ENCODE measurements at places on chromosomes 6 and 20.

DNA sequence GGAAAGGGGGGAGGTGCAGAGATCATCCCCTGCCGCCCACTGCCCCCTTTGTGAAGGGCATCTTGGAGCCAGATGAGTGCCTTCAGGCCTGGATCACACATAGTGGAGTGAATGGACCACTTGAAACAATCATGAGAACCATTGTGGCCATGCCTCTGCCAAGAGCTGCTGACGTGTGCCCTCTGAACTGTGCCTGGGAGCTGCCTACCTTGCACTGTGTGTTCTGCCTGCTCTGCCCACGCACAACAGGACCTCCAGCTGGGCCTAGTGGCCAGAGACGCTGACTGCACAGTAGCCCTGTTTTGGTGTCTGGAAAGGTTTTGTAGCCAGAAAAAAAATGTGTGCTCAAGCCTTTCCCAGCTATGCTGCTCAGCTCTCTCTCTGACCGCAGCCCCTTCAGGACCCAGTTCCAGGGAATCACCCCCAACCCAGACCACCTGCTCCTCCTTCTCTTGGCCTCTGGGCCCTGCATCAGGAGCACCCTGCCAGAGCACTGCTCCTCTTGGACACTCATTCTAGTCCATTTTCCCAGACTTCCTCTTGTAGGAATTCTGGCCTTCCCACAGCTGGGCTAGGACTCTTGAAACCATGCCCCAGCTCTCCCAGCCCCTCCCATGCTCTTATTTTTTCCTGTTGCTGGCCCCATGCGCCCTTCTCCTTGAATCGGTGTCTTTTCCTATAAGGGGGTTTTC lies 1.6 kb upstream of the ADIG start:
- no peak for DNase-seq

DNA sequence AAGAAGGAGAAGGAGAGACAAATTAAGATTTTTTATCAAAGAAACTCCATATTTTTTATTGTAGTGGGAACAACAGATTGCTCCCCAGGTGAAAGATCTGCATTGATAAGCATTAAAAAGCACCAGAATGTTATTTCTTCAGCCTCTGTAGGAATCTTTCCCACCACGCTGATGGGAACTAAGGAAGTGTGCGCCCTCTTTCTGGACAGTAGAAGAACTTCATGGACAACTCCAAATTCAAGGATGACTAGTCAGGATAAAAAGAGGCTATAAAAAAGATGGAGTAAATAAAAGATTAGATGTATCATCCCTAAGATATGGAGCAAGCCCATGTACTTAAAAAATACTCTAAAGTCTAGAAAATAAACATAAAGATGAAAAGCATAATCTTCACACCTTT lies 45.8 kb upstream of the PAK5 start:
- DNase-seq = no peak

DNA sequence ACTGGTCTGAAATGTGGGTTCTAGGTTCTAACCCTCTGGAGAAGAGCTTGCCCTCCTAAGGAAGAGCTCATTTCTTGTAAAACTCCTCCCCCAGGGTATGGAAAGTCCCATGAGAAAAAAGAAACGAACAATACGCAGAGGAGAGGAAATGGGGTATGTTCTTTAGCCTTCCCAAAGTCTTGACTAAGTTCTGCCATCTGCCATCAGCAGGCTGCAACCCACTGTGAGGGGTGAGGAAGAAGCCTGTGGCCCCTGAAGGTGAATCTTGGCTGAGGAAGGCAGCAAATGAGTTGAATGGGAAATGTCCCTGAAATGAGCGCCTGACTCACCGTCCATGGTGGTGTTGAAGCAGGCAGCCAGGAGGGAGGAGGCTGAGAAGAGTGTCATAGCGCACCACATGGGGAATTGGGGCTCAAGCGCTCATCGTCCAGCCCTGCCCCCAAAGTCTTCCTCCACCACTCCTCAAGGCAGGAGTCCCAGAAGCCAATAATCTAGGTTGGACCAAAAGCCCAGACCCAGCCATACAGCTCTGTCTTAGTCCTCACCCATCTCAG lies 10.4 kb upstream of the MATN4 start:
- no peak for DNase-seq

DNA sequence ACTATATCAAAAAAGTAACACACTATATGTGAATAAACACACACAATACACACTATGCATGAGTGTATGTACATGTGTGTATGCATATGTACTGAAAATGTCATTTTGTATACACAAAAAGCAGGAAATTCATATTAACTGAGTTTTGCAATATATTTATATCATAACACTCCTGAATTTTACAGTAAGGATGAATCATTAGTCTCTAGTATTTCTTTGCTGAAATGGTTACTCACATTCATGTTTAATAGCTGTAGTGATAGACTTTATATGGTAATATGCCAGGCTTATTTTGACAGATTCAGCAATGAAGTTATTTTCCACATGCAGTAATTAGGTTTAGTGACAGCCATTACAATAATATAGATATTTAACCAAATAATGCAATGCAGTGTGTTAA lies 1216.2 kb upstream of the CITED2 start:
- no peak for DNase-seq

- DNase-seq = no peak
Measured at GRCh38 chr6:109396046-109396718, 13.9 kb upstream of the CD164 start.

DNA sequence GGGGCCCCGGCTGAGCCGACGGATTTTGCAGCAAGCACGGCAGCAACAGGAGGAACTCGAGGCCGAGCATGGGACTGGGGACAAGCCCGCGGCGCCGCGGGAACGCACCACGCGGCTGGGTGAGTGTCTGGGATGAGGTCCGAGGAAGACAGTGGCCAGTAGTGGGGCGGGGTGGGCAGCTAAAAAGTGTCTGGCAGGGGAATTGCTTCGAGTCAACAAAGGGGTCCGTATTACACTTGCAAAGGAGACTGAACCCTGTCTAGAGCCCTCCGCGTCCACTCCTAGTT lies 356 bp downstream of the BYSL start:
- DNase-seq = no peak

- DNase-seq = no peak
Measured at GRCh38 chr6:161843066-161843465, 569.2 kb upstream of the AGPAT4 start.

- DNase-seq = no peak
Measured at GRCh38 chr6:127468936-127469335, 9.7 kb upstream of the KIAA0408 start.

DNA sequence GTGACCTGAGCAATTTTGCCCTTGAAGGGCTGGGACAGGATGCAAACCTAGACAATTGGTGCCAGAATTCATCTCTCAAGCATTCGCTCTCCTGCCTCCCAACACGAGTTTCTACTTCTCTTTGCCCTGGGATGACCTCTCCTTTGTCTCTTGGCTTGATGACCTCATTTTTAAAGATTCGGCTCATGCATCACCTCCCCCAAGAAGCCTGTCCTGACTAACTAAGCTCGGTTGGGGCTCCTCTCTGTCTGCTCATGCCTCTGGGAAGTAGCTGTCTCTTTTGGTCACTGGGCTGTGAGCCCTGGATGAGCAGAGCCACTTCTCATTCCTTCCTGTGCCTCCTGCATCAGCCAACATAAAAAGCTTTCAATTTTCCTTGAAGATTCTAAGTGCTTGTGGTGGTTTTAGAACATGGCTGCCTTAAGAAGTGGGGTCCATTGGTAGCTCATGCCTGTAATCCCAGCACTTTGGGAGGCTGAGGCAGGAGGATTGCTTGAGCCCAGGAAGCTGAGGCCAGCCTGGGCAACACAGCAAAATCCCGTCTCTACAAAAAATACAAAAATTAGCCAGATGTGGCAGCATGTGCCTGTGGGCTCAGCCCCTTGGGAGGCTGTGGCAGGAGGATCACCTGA lies 11.1 kb upstream of the TCF15 start:
- DNase-seq = no peak

- DNase-seq = no peak
Measured at GRCh38 chr6:27294409-27294808, 17.7 kb downstream of the POM121L2 start.

DNA sequence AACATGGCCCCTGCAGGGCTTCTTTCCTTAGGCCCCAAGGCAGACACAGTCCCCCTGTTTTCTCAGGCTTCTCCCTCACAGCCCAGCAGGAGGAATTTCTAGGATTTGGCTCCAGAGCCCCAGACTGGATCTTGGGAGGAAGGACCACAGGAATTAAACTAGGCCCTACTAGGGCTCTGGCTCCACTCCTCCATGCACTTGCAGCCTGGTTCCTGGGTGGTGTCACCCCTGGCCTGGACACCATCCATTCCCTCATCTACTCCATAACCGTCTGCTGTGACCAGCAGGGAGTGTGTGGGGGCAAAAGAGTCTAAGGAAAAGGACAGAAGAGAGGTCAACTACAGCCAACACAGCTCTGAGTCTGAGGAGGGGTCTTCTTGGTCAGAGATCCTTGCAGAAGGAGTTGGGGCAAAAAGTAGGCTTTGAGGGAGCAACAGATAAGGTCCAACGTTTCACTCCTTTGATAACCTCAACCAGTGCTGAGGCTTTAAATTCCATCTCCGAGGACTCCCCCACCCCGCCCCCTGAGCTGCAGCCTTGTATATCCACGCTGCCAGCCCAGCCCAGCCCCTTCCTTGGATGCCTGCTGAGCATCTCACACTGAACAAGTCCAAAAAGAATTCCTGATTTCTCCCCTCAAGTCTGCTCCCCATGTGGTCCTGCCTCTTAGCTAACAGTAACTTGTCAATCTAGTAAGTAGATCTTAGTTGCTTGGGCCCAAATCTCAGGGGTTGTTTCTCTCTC lies 27.9 kb upstream of the SPDEF start:
- DNase-seq = no peak

GRCh38 chr6:134787261-134787877 lies 162.5 kb downstream of the ALDH8A1 start:
- DNase-seq = no peak

DNA sequence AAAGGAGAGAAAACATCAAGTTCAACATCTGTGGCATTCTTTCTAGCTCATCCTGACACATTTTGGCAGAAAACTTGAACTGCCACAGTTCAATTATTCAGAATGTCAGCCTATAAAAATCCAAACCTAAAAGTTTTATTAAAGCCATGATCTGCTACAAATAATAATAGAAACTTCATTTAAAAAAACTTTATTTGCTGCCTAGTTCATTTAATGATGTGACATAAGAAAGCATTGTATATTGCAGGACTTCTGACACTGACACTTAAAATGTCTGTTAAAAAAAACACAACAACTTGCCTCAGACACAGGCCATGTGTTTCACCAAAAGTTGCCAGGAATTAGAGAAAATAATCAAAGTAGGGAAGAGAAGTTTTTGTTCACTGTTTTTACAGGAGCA lies 88.3 kb upstream of the HTR1E start:
- no peak for DNase-seq

GRCh38 chr6:28658475-28659249 lies 133.0 kb downstream of the GPX5 start:
- no peak for DNase-seq

DNA sequence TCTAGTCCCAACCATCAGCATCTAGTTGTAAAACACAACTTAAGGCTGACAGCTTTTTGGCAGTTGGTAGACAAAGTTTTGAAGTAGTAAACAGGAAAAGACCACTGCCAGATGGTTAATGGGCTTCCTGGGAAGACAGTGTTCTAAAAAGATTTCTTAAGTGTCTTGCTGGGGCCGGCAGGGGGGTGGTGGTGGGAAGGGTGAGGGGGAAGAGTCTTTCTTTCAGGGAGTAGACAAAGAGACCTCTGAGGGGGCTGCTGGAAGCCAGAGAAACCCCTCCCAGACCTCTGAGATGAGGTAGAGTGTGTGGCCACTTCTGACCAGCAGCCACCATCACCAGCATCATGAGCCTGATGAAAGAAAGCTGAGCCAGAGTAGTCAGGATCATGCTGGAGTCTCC lies 784.9 kb downstream of the TENT5A start:
- DNase-seq = no peak

- peak; percentile 8 for DNase-seq
Measured at GRCh38 chr6:109008537-109009235, 86.0 kb downstream of the SESN1 start.
